Glomerular endothelial cell (primary cell): ENCODE measurements at places on chromosomes 12 and 14.

DNA sequence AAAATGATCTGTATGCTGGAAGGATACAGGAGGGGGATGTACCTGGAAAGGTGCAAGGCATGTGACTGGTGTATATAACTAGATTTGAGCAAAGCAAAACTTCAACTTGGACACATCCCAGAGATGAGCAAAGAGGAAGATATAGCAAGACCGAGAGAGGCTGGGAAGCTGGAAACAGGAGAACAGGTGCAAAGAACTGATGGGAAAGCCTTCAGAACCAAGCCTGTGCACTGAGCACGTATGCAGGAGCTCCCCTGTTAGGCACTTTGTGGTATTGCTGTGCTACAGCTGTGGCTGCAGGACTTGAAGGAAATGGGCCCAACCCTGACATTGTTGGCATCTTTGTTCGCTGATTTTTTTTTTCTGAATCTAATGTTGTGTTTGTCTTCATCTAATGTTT is 120.7 kb upstream of the PWP1 start:
- DNase-seq, result no peak

DNA sequence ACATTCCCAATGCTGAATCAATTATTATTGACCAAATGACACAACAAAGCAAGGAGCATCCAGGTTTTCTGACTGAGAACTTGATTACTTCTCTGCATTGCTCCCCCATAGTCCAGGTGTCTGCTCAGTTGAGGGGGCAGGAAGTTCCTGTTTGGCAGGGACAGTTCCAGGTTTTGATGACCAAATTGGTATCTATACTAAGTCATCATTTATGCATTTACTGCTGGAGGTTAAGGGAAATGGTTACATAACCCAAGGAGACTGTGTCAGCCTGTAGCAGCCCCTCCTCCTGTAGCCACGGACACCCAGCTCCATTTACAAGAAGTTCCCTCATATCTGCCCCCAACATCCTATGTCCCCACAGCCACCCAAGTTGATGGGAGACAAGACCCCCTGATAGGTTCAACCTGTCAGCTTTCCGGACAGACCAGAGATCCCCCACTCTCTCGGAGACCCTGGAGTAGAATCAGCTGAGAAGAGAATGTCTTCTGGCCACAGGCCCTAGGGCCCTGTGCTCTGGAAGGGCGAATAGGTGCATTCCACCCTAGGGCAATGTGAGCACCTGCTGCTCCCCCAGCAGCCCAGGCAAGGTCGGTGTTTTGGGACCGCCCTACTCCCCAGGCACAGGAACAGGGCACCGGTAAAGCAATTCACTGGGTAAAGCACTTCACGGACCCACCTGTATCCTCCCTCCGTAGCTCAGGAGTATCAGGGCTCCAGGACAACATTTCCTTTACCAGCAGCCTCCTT is 23.6 kb downstream of the IRF2BPL start:
- DNase-seq, result no peak

GRCh38 chr14:63650256-63650952 is 8.7 kb upstream of the WDR89 start:
- no peak for DNase-seq

DNA sequence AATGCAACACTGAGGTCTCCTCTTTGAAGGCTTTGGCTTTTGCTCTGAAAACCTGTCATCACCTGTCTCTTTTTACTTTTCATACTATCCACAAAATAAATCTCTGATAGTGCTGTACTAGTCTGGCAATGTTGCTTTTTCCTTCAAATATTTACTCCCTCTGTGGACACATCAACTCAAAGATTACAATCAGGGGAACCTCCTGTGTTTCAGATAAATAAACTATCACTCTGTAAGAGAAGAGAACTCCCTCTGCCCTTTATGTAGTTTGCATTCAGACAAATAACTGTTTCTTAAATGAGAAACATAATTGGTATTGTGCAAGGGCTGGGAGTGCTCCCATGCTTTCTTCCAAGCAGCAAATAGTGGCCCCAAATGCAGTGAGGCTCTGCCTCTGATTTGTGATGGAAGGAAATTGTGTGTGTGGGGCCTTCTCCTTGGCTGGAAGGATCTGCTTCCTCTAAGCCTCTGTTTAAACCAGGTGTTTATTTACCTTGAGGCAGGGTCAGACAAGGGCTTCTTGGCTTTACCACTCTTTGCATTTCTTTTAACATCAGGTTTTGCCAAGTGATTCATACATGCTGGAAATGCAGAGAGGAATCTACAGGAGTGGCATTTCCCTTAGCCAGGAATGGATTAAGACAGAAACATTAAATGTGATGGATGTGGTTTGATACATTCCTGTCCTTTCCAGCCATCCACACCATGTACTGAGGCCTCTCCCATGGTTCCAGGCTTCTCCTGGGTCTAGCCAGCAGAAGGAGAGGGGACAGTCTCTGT is 69.0 kb downstream of the AKAP6 start:
- no peak for DNase-seq

DNA sequence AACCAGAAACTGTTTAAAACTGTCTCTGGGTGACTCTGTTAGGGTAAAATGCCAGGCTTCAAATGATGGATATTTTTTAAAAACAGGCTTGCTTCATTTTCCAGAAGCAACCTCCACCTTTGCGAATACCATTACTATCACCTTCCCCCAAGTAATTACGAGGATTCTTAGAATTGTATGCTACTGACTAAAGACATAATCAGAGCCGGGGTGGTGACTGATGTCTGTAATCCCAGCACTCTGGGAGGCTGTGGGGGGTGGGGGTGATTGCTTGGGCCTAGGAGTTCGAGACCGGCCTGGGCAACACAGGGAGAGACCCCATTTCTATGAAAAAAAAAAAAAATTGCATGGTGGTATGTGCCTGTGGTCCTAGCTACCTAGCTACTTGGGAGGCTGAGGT is 38.3 kb downstream of the FGD6 start:
- no peak for DNase-seq

- no peak for DNase-seq
Measured at GRCh38 chr12:114400361-114400811, 5.6 kb downstream of the TBX5 start.

GRCh38 chr12:573232-573631 is 90.0 kb downstream of the NINJ2 start:
- DNase-seq, result no peak
